ENCODE measurements at places on chromosomes 12 and 14.
A peak's percentile ranks its signal among the peaks of the same experiment; 100 is the strongest.

GRCh38 chr14:23430723-23431085, 4.8 kb downstream of the MYH7 start:
- no peak for DNase-seq

GRCh38 chr14:101184104-101184455, 280.6 kb upstream of the RTL1 start:
- DNase-seq: no peak

DNA sequence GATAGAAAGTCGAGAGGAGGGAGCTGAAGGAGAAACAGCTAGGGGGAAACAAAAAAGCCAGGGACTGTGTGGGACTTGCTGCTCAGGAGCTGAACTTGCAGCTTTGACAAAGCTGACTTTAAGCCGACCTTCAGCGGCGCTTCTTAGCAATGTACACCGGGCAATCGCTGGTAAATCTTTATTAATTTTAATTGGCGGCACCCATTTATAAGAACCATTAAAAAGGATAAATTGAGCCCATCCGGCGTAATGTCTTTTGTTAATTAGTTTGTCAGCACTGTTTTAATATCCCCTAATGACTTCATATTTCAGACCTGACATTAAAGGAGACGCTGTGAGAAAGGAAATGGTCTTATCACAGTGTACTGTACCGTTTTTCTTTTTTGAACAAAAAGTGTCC, 86.2 kb upstream of the VASH1 start:
- DNase-seq: no peak

DNA sequence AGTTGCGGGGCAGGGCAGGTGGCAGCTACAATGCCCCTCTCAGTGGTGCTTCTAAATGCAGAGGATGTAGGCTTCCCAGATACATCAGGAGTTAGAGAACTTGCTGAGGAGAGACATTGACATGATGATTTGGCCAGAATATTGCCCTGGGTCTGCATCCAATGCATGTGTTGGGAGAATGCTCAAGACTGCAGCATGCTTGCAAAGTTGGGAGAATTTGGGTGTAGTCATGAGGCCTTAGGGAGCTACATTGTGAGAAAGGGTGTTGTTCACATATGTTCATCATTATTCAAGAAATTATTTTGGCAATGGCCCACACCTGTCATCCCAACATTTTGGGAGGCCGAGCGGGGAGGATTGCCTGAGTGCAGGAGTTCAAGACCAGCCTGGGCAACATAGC, 149.9 kb downstream of the SAMD4A start:
- no peak for DNase-seq

- no peak for DNase-seq
Observed at GRCh38 chr14:71730471-71730870, 201.8 kb upstream of the RGS6 start.

DNA sequence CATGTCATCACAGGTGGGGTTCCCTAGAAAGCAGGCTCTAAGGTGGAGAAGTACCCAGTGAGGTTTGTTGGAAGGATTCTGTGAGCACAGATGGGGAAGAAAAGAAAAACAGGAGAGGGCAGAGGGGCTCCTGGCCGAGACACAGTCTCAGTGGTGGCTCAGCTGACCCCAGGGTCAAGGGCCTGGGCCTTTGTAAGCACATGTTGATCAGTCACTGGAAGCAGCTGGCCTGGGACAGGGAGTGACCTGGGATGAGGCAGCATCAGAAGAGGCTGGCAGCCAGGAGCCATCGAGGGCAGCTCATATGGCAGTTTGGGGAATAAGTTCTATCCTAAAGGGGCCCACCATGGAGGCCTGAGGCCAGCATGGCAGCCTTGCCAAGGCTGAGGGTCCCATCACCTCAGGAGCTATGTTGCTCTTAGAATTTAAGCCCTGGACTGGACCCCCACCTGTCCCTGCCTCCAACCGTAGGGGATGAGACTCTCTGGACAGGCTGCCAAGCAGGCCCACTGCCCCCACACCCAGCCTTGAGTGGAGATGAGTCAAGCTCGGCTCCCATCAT, 6.3 kb upstream of the TMEM179 start:
- no peak for DNase-seq

DNA sequence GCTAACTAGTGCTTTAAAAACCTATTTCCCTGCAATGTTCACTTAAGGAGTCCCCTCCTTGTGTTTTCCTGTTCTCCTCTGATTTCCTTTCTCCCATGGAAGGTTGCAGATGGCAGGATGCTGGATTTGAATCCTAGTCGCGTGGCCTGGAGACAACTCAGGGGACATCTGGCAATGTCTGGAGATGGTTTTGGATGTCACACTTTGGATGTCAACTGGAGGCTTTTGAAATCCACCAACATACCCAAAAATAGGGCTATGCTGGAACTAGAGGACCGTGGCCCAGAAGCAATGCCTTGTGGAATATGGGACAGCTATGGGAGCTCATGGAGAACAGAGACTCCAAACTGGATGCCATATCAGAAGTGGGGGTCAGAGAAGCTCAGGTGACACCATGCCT, 95.8 kb upstream of the NOS1 start:
- DNase-seq: no peak

DNA sequence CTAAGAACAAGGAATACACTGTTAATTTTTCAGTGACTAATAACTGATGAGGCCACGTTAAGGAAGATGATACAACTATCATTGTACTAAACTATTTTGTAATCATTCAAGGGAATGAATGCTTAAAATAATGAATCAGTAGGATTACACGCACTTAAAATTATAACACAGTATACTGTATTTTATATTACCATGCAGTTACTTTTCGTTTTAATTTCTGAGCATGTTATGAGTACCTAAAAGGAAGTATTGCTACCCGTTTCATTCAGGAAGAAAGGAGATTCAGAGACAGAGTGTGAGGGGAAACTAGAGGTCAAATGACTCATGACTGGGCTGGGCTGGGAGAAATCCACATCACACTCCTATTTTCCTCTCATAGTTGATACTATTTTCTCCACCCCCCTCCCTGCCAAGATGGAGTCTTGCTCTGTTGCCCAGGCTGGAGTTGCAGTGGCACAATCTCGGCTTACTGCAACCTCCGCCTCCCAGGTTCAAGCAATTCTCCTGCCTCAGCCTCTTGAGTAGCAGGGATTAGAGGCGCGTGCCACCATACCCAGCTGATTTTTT, 202.0 kb downstream of the PPM1H start:
- peak; percentile 88 for DNase-seq

- DNase-seq: no peak
Observed at GRCh38 chr12:20492251-20492760, 124.0 kb downstream of the PDE3A start.

GRCh38 chr14:65396082-65396910, 16.2 kb upstream of the FUT8 start:
- no peak for DNase-seq

- no peak for DNase-seq
Observed at GRCh38 chr12:129937426-129937825, 33.6 kb upstream of the TMEM132D start.

DNA sequence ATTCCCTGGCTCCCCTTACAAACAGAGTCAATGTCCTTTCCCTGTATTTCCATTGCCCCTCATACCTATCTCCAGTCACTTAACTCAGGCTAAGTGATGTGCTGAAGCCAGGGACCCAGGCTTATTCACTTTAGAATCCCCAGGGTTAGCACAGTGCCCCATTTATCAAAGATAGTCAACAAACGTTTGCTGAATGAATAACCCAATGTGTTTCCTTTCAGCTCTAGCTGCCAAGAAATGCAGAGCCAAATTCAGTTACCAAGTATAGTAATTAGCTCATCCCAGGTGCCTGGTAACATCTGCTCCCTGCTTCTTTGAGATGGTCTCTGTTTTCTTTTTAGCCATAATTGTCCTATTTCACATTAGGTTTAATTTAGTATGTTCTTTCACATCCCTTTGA, 189.5 kb downstream of the PHLDA1 start:
- DNase-seq: no peak

DNA sequence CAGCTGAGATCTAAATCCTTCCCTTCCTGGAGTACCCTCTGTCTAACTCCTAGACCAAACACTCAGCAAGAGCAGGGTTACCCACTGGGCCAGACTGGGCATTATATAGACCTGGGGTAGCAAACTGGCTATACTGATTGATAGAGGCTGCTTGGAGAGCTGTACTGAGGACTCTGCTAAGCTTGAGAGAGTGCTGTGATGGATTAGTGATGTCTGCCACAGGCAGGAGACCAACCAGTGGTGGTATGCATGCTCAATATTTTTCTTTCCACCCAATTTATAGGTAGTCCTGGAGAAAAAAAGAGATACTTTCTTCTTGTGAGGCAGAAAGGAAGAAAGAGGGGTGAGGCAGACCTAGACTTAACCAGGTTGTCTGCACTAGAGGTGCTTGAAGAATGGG, 33.3 kb downstream of the DTX1 start:
- DNase-seq: no peak

DNA sequence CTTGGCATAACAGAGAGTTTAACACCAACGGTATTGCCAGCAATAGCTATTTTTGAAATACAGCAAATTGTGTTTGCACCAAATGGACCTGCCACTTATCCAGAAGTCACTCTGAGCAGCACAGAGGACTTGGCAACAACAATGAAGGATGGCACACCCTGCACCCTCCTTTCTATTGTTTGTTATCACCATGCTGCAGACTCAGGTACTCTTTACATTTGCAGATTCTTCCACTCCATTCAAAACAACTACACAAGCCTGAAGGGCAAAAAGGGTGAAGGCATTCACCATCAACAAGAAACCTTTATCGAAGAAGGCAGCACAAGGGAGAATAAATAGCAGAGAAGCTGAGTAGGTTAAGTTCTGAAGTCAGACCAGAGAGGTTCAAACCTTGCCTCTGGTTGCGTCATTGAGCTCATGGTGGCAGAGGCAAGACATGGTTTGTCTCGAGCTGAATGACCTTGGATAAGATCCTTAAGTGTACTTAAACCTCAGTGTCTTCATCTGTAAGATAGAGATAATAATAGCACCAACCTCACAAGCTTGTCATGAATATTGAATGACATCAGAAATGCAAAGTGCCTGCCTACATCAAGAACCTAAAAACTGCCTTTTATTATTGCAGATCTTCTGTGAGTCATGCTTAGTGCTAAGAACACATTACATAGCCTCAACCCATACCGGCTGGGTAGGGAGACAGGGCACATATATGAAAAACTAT, 1.4 kb upstream of the ACSM4 start:
- no peak for DNase-seq

DNA sequence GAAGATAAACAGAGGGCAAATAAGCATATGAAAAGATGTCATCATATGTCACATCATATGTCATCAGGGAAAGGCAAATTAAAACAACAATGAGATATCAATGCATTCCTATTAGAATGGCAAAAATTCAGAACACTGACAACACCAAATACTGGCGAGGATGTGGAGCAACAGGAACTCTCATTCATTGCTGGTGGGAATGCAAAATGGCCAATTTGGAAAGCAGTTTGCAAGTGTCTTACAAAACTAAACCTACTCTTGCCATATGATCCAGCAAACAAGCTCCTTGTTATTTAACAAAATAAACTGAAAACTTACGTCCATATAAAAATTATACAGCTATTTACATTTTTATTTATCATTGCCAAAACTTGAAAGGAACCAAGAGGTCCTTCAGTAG, 32.7 kb downstream of the CPM start:
- DNase-seq: no peak

DNA sequence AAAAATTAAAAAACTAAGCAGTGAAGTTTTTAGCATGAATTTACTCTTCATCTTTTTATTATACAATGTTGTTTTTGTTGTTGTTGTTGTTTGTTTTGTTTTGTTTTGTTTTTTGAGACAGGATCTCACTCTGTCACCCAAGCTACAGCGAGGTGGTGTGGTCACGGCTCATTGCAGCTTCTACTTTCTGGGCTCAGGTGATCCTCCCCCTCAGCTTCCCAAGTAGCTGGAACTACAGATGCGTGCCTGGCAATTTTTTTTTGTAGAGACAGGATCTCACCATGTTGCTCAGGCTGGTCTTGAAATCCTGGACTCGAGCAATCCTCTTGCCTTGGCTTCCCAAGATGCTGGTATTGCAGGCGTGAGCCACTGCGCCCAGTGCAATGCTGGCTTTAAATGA, 11.3 kb downstream of the PPFIBP1 start:
- no peak for DNase-seq

DNA sequence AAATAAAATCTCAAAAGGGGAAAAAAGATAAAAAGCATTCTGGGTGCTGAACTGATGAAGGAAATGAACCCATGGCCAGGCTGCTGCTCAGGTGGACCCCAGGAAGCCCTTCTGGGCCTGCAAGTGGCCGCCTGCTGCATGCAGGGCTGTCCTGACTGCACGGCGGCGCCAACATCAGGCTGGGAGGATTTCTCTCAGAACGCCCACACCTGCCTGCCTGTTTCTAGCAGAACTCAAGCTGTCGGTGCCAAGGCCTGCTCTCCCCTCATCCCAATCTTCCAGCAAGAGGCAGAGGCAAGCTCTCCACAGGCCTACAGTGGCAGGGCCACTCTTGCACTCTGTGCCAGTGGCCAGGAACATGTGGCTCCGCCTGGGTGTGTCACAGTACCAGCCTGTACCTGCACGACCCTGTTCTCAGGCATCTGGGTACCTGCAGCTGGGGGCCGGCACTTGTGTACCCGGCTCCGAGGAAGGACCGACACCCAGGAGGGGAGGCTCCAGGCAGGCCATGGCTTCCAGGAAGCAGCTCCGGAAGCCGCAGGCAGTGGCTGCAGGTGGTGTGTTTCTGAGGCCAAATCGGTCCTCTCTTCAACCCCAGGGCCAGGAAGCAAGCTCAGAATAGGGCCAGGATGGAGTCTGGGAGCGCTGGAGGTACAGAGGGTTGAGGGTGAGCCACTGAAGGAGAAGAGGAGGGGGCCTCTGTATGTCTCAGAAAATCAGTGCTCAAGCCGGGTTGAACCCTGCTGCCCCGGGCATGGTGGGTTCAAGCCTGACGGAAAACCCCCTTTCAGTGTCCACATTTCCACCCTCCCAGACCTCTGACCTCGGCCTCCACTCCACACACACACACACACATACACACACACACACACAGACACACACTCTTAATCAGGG, 2.5 kb upstream of the INF2 start:
- no peak for DNase-seq

DNA sequence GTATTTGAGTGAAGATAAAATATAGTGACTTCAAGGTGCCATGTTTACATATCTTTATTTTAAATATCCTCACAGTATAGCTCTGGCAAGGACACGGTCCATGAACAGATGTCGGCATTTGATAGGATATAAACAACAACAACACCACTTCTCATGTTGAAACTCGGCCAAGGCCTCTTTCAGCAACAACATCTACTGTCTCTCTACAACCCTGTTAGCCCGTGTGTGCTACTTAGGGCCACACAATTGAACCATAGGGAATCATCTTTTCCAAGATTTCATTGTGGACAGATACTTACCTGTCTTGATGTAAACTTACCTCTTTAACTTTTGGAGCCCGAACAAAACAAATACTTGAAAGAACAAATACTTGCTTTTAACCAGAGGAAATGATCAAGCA, 168.7 kb upstream of the SSTR1 start:
- no peak for DNase-seq
